Hindlimb muscle (tissue), 1 donor: ENCODE measurements at places on chromosomes 11 and 22.
A peak's percentile ranks its signal among the peaks of the same experiment; 100 is the strongest.

- DNase-seq: no peak
Measured at GRCh38 chr11:59180168-59180776, 8.3 kb downstream of the DTX4 start.

GRCh38 chr22:22013559-22014284 is 31.1 kb upstream of the TOP3B start:
- no peak for DNase-seq

- no peak for DNase-seq
Measured at GRCh38 chr22:42283278-42284201, 13.1 kb upstream of the TCF20 start.

- no peak for DNase-seq
Measured at GRCh38 chr11:9825315-9825714, 161.4 kb downstream of the SWAP70 start.

- peak; percentile 79 for DNase-seq
Measured at GRCh38 chr11:46238078-46238966, 39.1 kb upstream of the CREB3L1 start.

GRCh38 chr22:24580276-24580675 is 12.6 kb downstream of the LRRC75B start:
- no peak for DNase-seq

GRCh38 chr11:119505861-119506260 is 82.9 kb upstream of the THY1 start:
- DNase-seq: no peak
